Esophagus squamous epithelium (tissue), 5 donors: ENCODE measurements at places on chromosomes 12 and 14. TPM values are rescaled to one million over a fixed set of nuclear protein-coding genes. Genes with fewer than 3 reads are reported as not detected.

- DNase-seq = no peak
Measured at GRCh38 chr12:27549801-27550652, 26.0 kb downstream of the PPFIBP1 start.

GRCh38 chr14:22887990-22888378 lies 5.0 kb downstream of the REM2 start:
- no peak for DNase-seq

DNA sequence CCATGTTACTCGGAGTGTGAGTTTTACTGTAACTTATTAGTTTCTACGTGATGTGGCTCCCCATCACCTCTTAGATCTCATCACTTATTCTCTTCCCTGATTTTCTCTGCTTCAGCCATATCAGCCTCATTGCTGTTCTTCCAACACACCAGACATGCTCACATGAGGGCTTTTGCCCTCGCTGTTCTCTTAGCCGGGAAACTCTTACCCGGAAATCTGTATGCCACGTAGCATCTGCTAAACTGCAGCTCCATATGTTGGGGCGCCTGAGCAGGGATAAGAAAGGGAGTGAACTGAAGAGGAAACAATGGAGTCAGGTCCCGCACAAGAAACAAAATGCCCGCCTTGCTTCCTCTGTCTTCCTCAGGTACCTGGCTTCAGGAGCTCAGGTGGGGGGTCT lies 16.6 kb downstream of the SMUG1 start:
- DNase-seq = no peak

GRCh38 chr12:123427036-123427769 lies 9.3 kb downstream of the RILPL2 start:
- no peak for DNase-seq

KCNC2 gene
- not detected for total RNA-seq

RNF212B gene
- total RNA-seq = not detected

DNA sequence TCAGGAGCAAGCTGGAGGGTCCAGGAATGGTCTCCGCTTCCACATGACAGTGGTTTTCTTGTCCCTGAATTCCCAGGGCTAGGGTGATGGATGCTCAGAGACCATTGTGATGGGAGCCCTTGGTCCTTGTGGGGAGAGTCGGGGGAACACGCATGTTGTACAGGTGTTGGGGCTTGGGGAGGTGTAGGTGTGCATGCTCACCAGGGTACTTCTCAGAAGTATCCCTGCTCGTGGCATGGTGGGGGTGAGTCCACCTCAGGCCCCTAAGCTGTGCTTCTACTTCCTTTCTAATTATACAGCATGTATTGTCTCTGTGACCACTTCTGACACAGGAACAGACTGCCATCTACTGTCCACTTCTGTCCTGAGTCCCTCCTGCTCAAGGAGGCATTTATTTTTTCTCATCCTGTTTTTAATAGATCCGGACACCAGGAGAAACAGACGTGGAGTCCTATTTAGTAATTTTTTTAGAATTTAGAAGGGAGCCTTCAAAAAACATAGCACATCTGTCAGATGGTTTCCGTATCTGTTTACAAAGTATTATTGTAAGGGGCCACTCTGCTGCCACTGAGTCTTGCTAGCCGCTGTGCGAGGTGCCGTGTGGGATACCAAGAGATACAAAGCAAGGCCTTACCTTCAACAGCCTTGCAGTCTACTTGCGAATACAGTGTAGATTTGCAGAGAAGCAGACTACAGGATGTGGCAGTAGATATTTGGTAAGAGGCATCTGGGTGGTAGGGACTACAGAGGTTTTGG lies 10.5 kb downstream of the NTF3 start:
- DNase-seq = no peak

- DNase-seq = no peak
Measured at GRCh38 chr12:118371321-118372282, 1.1 kb downstream of the TAOK3 start.

RHOJ gene
- total RNA-seq = 0.64 TPM
